ENCODE measurements at places on chromosomes 13 and 19. TPM values are rescaled to one million over a fixed set of nuclear protein-coding genes. Genes with fewer than 3 reads are reported as not detected.

DNA sequence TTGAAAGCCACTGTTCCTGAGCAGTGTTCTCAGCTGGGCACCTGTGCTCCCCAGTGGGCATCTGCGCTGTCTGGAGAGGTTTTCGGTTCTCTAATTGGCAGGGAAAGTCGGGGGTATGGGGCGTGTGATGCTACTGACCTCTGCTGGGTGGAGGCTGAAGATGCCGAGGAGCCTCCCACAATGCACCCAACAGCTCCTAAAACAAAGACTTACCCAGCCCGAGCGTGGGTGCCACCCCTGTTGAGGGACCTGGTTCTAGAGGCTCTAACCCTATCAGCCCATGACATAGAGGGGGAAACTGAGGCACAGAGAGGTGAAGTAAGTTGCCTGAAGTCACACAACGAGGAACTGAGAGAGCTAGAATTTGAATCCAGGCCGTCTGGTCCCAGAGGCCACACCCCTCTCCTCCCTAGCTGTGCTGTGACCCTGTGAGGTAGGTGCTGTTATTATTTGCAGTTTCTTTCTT is 2.3 kb downstream of the SPACA4 start:
- no peak for DNase-seq

DNA sequence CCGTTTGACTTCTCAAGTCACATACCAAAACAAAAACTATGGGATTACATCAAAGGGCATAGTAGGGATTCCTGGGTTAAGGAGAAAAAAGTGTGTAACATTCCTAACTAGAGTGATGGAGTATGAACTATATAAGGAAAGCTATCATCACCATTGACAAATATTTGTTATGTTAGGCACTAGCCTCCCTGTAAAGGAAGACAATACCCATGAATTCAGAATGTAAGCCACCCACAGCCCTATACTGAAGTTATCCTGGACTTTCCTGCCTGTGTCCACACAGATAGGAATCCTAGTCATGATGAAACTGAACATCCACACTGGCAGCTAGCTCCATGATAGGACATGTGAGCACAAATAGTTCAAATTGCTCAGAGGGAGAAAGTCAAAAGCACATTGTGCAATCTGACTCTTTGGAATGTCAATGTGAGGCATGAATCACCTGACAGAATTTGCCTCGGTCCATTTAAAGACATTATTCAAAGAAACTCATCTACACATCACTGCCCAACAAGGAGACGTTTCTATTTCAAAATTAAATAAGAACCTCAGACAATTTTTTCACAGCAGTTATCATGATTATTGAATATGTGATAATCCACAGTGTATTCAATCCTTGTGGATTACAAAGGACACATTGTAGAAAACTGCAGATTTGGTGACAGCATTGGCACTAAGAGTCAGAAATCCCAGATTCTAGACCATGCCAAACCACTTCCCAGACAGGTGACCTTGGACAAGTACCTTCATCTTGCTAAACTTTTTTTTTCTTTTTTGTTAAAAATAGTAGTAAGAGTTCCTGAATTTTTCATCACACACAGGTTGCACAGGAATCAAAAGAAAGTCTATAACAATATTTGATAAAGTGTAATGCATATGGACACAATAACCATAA is 529.3 kb downstream of the IRS2 start:
- no peak for DNase-seq

GRCh38 chr19:48338253-48338755 is 13.0 kb downstream of the EMP3 start:
- DNase-seq = no peak

DNA sequence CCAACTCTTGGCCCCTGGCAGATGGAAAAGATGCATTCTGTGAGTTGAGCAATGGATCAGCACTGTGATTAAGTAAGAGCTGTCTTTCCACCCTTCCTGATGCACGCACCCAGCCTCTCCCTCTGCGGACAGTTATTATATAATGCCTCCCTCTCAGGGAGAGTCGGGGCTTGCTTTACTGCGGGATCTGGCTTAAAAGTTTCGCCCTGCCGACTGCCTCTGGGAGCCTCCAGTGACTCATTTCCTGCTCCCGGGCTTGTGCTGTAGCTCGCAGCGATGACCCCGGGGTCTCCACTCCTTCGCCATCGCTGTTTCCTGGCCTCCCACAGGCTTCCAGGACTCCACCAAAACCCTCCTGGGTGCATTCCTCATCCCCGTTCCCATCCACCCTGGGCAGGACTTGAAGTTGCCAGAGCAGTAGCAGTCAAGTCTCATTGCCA is 107.4 kb upstream of the SLC7A1 start:
- DNase-seq = peak; percentile 66

DNA sequence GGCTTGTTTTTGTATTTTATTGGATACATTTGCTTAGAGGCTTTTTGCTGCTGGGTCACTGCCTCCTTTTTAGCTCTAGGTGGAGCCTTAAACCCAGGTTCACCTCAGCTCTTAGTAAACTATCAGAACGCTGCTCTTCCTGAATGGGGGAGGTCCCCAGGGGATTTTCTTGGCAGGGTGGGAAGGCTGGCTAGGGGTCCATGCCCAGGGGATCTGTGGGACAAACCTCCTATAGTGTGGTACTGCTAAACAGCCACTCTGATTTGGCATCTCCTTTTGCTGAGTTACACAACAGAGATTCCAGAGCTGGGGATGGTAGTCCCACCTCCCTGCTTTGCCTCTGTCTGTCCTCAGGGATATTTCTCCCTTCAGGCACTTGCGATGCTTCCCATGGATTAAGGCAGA is 204.9 kb downstream of the ZIC5 start:
- DNase-seq = no peak

The CEACAM4 gene
- total RNA-seq = not detected

The CEACAM20 gene
- total RNA-seq = not detected

All from suprapubic skin (tissue), 4 donors.